ENCODE measurements at places on chromosomes 2 and 18. TPM values are rescaled to one million over a fixed set of nuclear protein-coding genes. Genes with fewer than 3 reads are reported as not detected.

- no peak for DNase-seq
Observed at GRCh38 chr2:25085761-25086560, 44.1 kb downstream of the EFR3B start.

DNA sequence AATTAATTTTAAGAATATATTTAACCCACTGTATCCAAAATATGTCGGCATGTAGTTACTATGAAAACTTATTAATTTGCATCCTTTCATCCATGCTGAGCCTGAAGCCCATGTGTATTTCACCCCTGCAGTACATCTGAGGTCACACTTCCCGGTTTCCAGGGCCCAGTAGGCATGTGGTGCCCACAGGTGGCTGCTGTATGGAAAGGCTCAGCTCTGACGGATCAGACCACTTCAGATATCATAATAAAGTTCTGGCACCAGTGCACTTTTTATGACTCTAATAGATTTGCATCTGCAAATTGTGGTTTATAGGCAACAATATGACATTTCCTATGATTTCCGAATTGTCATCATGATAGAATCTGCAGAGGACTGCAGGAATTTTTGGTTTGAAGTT lies 22.5 kb downstream of the SH3RF3 start:
- DNase-seq = no peak

GRCh38 chr2:17257189-17257909 lies 260.9 kb downstream of the RAD51AP2 start:
- DNase-seq = no peak

- DNase-seq = no peak
Observed at GRCh38 chr2:108571286-108571685, 37.0 kb downstream of the LIMS1 start.

DNA sequence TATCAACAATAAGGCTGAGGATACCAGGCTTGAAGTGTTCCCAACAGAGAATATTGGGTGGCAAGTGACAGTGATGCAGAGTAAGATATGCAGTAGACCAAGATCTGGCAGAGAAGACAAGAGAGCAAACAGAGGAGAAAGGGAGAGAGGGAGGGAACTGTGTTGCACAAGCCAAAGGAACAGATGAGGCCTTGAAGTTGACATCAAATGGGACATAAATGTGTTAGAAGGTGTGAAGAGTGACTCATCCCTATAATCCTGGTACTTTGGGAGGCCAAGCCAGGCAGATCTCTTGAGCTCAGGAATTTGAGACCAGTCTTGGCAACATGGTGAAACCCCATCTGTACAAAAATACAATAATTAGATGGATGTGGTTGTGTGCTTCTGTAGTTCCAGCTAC lies 342.9 kb downstream of the PARD3B start:
- DNase-seq = no peak

- no peak for DNase-seq
Observed at GRCh38 chr18:50232419-50232818, 33.9 kb downstream of the CFAP53 start.

DNA sequence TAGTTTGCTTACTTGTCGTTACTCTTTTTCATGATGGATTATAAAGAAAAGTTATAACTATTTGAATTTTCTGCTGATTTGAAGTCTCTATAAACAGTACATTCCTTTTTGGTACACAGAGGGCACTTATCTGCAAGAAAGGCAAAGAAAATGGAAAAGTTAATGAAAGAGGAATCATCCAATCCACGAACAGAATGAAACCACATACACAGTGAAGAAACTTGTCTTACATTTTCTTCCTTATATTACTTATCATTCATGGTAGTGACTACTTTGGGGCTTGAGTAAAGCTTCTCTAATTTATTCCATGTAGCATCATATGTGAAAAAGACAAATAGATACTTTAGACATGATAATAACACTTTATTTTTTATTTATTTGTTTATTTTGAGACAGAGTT lies 14.8 kb upstream of the ACTR3 start:
- DNase-seq = no peak

GRCh38 chr2:16774980-16775898 lies 109.6 kb upstream of the CYRIA start:
- no peak for DNase-seq

GRCh38 chr18:12606592-12607315 lies 51.2 kb downstream of the SPIRE1 start:
- no peak for DNase-seq

- no peak for DNase-seq
Observed at GRCh38 chr2:79368116-79368630, 144.7 kb upstream of the CTNNA2 start.

GRCh38 chr2:85747441-85747840 lies 6.3 kb upstream of the ATOH8 start:
- DNase-seq = no peak

Gene DSC1
- not detected for total RNA-seq

Gene ARHGAP15
- total RNA-seq = 167 TPM

Gene CHRNA1
- total RNA-seq = not detected

All from activated CD4-positive, alpha-beta memory T cell treated with anti-CD3 and anti-CD28 coated beads, Interleukin-2, amount 10 ng/mL, durations not matched to agents 7 days and 5 days (primary cell).